ENCODE measurements at places on chromosomes 11 and 22. TPM values are rescaled to one million over a fixed set of nuclear protein-coding genes. Genes with fewer than 3 reads are reported as not detected.

C11orf87 gene
- not detected for total RNA-seq

GRCh38 chr11:99571094-99571493 lies 550.3 kb downstream of the CNTN5 start:
- H3K27ac ChIP-seq, result no peak overlapping the region
- H3K4me1 ChIP-seq, result no peaks in the 10 kb centered on the region
- no peaks in the 10 kb centered on the region for H3K36me3 ChIP-seq
- H3K27me3 ChIP-seq, result no peaks in the 10 kb centered on the region
- no peak for DNase-seq

- no peaks in the 10 kb centered on the region for H3K27me3 ChIP-seq
- DNase-seq, result peak; percentile 71
- H3K4me1 ChIP-seq, result no peaks in the 10 kb centered on the region
- no peaks in the 10 kb centered on the region for H3K36me3 ChIP-seq
- H3K4me3 ChIP-seq, result no peak overlapping the region
- H3K27ac ChIP-seq, result no peak overlapping the region
Observed at GRCh38 chr22:26461188-26461810, 22.3 kb downstream of the HPS4 start.

GRCh38 chr11:115718106-115718505 lies 213.9 kb upstream of the CADM1 start:
- H3K27ac ChIP-seq, result no peak overlapping the region
- DNase-seq, result no peak
- no peaks in the 10 kb centered on the region for H3K36me3 ChIP-seq
- H3K4me1 ChIP-seq, result peaks cover 5% of the 10 kb centered on the region
- H3K27me3 ChIP-seq, result no peaks in the 10 kb centered on the region

- H3K36me3 ChIP-seq, result no peaks in the 10 kb centered on the region
- H3K4me3 ChIP-seq, result no peak overlapping the region
- H3K4me1 ChIP-seq, result no peaks in the 10 kb centered on the region
- no peaks in the 10 kb centered on the region for H3K27me3 ChIP-seq
- no peak overlapping the region for H3K27ac ChIP-seq
Observed at GRCh38 chr11:69205743-69206612, 50.2 kb downstream of the SMIM38 start.

- no peak overlapping the region for H3K27ac ChIP-seq
- no peak overlapping the region for H3K4me3 ChIP-seq
- DNase-seq, result no peak
- no peaks in the 10 kb centered on the region for H3K36me3 ChIP-seq
- H3K27me3 ChIP-seq, result no peaks in the 10 kb centered on the region
Observed at GRCh38 chr11:19436932-19437331, 196.2 kb upstream of the E2F8 start.

DNA sequence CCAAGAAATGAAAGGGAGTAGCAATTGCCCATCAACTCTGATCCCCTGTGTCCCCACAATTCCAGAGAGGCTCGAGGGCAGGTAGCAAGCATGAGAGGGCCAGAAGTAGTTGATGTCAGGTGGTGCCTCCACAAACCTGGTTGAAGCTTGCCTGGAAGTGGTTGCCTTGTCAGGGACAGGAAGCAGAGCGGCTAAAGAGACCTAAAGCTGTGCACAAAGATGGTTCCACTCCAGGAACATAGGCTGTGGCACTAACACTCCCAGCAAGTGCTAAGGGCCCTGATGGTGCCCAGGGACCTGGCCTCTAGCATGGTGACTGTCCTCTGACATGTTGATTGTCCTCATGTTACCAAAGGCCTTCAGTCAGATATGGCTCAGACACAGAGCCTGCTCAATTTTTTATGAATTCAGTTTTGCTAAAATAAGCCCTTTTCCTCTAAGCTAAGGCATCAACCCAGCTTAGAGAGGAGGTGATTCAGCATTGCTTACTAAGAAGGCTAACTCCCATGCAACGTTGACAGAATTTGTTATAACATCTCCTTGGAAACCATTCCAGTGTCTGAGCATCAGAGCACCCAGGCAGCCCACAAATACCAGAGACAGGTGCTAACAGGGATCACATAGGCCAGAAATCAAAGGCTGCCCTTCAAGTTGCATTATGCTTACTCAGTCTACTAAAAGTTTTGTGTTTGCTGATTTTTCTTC lies 196.3 kb upstream of the ARHGAP20 start:
- no peak overlapping the region for H3K4me3 ChIP-seq
- no peaks in the 10 kb centered on the region for H3K4me1 ChIP-seq
- no peaks in the 10 kb centered on the region for H3K36me3 ChIP-seq
- DNase-seq, result no peak

GRCh38 chr11:9799886-9800285 lies 136.0 kb downstream of the SWAP70 start:
- H3K4me1 ChIP-seq, result no peaks in the 10 kb centered on the region
- H3K36me3 ChIP-seq, result no peaks in the 10 kb centered on the region
- no peak overlapping the region for H3K4me3 ChIP-seq

PNPLA5 gene
- not detected for total RNA-seq

DNA sequence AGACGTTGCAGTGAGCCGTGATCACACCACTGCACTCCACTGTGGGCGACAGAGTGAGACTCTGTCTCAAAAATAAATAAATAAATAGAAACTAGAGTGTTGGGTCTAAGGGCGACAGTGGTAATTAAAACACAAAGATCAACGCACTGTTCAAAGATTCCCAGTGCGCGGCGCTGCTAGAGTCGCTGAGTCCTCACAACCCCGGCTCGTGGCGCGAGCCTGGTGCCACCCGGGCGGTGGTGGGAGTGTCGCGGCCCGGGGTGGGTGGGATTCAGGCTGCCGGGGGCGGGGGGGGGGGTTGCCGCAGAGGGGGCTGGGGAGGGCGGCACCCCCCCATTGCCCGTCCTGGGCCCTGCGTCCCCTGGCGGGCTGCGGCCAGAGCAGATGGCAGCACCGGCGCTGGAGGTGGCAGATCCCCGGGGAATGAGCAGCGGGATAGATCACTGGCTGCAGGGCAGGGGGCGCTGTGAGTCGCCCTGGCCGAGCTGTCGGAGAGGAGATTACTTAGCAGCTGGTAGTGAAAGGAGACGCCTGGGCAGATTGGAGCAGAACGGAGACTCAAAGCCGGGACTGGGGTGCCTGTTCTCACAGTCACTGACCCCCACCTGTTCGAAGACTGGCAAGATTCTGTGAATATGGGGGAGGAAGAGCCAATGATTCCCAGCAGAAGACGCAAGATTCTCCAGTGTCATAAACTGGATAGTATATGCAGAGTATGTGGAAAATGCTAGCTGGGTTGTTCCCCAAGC lies 30.2 kb upstream of the APOBEC3A start:
- H3K27ac ChIP-seq, result peak overlapping the region; percentile 32
- peak; percentile 49 for DNase-seq
- no peaks in the 10 kb centered on the region for H3K36me3 ChIP-seq
- no peaks in the 10 kb centered on the region for H3K27me3 ChIP-seq

- no peak for DNase-seq
- no peaks in the 10 kb centered on the region for H3K27me3 ChIP-seq
- H3K27ac ChIP-seq, result no peak overlapping the region
- no peaks in the 10 kb centered on the region for H3K36me3 ChIP-seq
- no peak overlapping the region for H3K4me3 ChIP-seq
Observed at GRCh38 chr11:1198561-1199240, 24.2 kb upstream of the MUC5B start.

DNA sequence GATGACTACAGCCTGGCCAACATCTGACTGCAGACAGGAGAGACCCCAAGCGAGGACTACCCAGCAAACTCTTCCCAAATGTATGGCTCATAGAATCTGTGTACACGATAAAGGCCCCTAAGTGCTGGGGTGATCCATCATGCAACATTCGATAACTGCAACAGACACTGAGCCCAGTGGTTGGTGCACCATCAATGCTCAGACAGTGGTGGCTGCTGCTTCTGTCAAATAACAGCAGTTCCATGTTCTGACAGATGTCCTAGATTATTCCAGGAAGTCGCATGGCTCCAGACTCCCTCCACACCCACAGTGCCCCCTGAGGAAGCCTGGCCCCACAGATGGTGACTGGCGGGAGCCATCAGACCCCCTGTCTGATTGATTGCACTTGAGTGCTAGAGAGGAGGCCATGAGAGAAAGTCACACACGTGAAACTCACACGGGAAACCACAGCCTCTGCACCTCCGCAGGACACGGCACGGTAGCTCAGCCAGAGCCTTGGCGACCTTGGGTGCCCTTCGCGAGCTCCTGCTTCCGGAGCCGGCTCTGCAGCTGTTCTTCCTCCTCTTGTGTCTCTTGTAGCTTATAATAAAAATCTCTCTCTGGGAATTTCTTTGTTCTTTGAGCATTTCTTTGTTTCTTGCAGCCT lies 1155.9 kb downstream of the TBC1D22A start:
- no peak for DNase-seq
- no peaks in the 10 kb centered on the region for H3K27me3 ChIP-seq
- no peak overlapping the region for H3K4me3 ChIP-seq
- no peaks in the 10 kb centered on the region for H3K36me3 ChIP-seq

RIBC2 gene
- total RNA-seq, result not detected

- peak; percentile 51 for DNase-seq
- no peak overlapping the region for H3K4me3 ChIP-seq
- no peaks in the 10 kb centered on the region for H3K36me3 ChIP-seq
Observed at GRCh38 chr11:46537537-46538295, 56.1 kb downstream of the AMBRA1 start.

GRCh38 chr11:3115321-3115720 lies 49.8 kb downstream of the OSBPL5 start:
- no peaks in the 10 kb centered on the region for H3K36me3 ChIP-seq
- no peak overlapping the region for H3K4me3 ChIP-seq
- H3K27ac ChIP-seq, result no peak overlapping the region
- no peak for DNase-seq
- H3K27me3 ChIP-seq, result no peaks in the 10 kb centered on the region

DNA sequence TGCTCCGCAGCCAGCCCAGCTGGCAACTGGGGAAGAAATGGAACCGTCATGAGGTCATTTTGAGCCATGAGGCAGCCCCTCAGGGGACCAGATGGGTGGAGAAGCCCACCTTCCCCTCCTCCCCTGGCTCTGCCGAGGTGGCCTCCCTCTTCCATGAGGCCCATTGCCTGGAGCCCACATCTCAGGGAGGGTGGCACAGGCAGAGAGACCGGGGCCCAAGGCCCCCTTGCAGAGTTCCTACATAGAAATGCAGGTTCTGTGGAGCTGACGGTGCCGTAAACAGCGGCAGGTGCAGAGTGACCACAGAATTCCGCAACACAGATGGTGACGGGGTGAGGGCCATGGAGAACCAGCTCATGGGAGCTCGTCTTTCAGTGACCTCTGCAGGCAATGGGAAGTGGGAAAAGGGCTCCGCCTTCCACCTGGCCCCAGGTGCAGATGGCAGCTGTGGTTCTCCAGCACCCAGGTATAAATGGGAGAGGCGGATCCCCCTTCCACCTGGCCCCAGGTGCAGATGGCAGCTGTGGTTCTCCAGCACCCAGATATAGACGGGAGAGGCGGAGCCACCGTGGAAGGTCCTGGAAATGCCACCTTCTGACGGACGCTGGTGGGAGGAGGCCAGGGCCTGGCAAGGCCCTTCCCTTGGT lies 765.4 kb downstream of the BRD1 start:
- H3K36me3 ChIP-seq, result no peaks in the 10 kb centered on the region
- no peak for DNase-seq
- H3K27ac ChIP-seq, result no peak overlapping the region
- no peaks in the 10 kb centered on the region for H3K4me1 ChIP-seq
- H3K27me3 ChIP-seq, result no peaks in the 10 kb centered on the region
- H3K4me3 ChIP-seq, result no peak overlapping the region

DNA sequence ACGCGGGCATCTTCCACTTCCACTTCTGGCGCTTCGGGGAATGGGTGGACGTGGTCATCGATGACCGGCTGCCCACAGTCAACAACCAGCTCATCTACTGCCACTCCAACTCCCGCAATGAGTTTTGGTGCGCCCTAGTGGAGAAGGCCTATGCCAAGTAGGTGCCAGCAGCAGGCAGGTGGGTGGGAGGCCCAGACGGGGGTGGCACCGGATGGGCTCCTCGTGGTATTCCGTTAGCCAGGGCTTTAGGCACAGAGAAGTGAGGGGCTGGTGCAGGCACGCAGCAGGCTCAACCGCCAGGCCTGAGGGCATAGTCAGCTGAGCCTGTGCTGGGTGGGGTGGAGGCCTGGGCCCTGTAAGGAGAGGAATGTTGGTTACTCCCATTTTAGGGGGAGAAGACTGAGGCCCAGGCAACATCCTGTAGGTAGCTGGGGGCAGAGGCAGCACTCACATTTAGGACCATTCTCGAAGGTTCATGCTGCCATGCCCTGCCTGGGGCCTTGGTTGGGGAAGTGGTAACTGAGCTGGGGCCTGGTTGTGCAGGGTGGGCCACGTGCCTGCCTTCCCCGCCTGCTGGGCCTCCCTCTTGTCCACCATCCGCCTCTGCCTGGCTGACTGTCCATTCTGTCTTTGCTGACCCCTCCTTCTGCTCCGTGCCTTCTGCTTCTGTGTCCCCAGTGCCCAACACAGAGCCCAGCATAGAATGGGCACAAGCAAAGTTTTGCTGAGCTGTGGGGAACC lies 10.2 kb downstream of the OMP start:
- H3K4me3 ChIP-seq, result no peak overlapping the region
- no peak overlapping the region for H3K27ac ChIP-seq
- DNase-seq, result no peak
- H3K36me3 ChIP-seq, result no peaks in the 10 kb centered on the region

Data from tibial nerve (tissue), 4 donors.